ENCODE measurements at places on chromosomes 6 and 20.

DNA sequence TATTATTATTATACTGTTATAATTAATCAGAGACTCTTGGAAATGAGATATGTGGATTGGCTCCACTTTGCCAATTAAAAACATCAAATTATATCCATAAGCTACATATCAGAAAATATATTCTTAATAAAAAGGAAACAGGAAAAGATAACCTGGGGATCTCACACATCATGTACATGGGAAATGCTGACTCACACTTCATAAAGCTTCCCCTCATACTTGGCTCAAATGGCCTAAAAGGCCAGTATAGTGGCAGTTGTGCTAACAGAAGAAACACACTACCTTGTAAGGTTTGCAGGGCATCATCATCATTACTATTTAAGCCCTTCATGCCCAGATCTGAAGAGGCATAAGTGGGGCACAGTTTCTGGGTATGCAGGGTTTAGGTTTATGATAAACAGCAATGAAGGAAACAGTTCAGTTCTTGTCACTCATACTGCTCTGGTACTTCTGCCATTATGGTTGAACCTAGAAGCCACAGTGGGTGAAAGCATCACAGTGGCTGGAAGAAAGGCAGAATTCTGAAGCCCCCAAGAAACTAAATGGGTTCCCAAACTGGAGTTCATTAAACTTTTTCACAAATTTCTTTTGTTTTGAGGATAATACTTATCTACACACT lies 60.6 kb downstream of the BTBD9 start:
- DNase-seq, result no peak

DNA sequence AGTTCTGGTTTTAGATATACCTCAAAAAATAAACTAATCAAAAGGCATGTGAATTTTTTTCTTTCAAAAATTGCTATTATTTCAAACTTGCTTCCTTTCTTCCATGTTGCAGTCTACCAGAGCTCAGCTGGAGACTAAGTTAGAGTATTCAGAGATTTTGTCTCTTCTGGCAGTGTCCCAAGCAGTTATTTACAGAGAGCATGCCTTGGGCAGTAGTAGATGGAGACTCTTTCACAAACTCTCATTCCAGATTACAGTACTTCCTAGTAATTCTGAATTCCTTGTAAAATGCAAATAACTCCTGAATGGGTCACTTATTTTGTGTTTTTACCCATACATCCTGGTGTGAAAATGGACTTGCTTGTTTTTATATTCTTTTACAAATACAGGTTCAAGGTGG lies 703.4 kb downstream of the EPHA7 start:
- DNase-seq, result no peak

DNA sequence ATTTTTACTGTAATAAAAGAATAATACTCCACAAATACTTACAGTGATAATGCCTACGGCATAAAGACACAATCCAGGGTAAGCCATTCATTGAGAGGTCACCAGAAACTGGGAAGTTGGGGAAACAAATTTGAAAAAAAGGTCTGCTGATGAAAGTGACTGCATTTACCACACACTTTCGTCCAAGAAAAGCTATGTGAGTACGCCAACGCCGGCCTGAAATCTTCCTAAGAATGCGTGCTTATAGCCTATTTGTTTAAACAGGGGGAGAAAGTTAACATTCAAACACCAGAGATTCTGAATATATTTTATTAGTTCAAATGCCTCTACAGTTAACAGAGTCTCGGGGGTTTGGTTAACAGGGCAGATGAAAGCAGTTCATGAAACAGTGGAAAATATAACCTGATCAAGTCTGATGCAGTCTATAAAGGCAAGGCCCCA lies 657 bp upstream of the LTV1 start:
- no peak for DNase-seq

- DNase-seq, result no peak
Observed at GRCh38 chr6:81772741-81773140, 20.3 kb upstream of the TENT5A start.

Data from stimulated activated CD8-positive, alpha-beta memory T cell treated with anti-CD3 and anti-CD28 coated beads, Interleukin-2, amount 100 ng/mL, for 1 hour (primary cell).